Naive thymus-derived CD8-positive, alpha-beta T cell (primary cell): ENCODE measurements at places on chromosomes 3 and 15. TPM values are rescaled to one million over a fixed set of nuclear protein-coding genes. Genes with fewer than 3 reads are reported as not detected.

- H3K27me3 ChIP-seq = no peaks in the 10 kb centered on the region
- DNase-seq = no peak
- H3K4me1 ChIP-seq = peaks cover 50% of the 10 kb centered on the region
- H3K4me3 ChIP-seq = no peak overlapping the region
Observed at GRCh38 chr3:138818185-138818860, 16.4 kb downstream of the PIK3CB start.

DNA sequence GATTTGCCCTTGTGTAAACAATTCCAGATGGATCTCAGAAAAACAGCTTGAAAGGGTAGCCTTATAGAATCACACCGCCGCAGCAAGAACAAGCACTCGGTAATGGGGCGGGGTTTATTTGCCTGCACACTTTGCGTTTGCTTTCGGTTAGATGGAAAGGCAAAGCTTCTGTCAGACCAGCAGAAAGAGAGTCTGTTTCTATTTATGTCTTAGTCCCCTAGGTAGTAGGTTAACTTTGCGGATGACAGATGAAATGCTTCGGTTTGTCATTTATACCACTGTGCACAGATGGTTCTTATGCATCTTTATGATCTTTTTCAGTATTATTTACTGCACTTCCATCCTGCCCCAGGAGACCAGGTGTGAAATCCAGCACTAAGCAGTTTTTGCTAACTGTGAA lies 62.2 kb downstream of the PYDC2 start:
- H3K27ac ChIP-seq = no peak overlapping the region
- H3K4me1 ChIP-seq = no peaks in the 10 kb centered on the region
- DNase-seq = no peak
- H3K4me3 ChIP-seq = no peak overlapping the region

- no peak for DNase-seq
- peaks cover 2% of the 10 kb centered on the region for H3K36me3 ChIP-seq
- no peak overlapping the region for H3K4me3 ChIP-seq
- peak overlapping the region; percentile 69 for H3K27ac ChIP-seq
Observed at GRCh38 chr3:119297169-119297568, 3.0 kb downstream of the ARHGAP31 start.

The PRKCD gene
- total RNA-seq = 11.8 TPM

The CTXN2 gene
- not detected for total RNA-seq
